ENCODE measurements at places on chromosomes 5 and 9. TPM values are rescaled to one million over a fixed set of nuclear protein-coding genes. Genes with fewer than 3 reads are reported as not detected.

DNA sequence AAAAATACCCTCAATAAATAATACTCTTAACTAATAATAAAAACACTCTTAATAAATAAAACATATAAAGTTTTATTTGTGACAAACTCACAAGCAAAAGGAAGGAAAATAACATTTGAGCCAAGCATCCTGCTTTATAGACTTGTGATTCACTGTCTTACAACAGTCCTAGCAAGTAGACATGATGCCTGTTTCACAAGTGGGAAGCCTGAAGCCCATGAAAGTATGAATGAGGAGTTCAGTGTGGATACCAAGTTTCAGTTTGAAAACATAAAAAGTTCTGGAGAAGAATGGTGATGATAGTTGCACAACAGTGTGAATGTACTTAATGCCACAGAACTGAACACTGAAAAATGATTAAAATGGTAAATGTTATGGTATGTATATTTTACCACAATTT, 10.9 kb downstream of the HABP4 start:
- H3K36me3 ChIP-seq, result peaks cover 6% of the 10 kb centered on the region
- DNase-seq, result no peak
- no peaks in the 10 kb centered on the region for H3K27me3 ChIP-seq
- no peaks in the 10 kb centered on the region for H3K4me1 ChIP-seq

- no peaks in the 10 kb centered on the region for H3K36me3 ChIP-seq
- no peaks in the 10 kb centered on the region for H3K4me1 ChIP-seq
- DNase-seq, result no peak
- H3K4me3 ChIP-seq, result no peak overlapping the region
- H3K27me3 ChIP-seq, result no peaks in the 10 kb centered on the region
- H3K27ac ChIP-seq, result no peak overlapping the region
Observed at GRCh38 chr5:168030912-168031311, 260.5 kb upstream of the WWC1 start.

DNA sequence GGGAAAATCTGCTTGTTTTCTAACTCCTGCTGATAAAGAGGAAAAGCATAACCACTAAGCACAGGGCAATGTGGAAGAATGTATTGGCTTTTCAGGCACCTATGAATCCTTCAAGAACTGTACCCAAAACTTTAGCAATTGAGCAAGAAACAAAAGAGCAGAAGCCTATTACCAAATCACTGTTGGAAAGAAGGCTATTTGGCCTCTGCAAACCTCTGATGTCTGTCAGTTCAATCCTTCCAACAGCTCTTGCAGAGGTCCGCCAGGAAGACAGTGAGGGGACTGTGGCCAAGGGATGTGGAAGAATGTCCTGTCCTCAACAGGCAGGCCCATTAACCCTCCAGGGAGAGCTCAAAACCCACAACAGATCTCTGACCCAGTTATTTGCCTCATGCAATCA, 328.6 kb downstream of the ENC1 start:
- no peak for DNase-seq
- H3K36me3 ChIP-seq, result no peaks in the 10 kb centered on the region
- no peaks in the 10 kb centered on the region for H3K27me3 ChIP-seq
- no peak overlapping the region for H3K27ac ChIP-seq

GRCh38 chr5:169595172-169595820, 11.7 kb downstream of the SPDL1 start:
- H3K4me1 ChIP-seq, result no peaks in the 10 kb centered on the region
- H3K36me3 ChIP-seq, result peaks cover 11% of the 10 kb centered on the region
- no peak overlapping the region for H3K27ac ChIP-seq
- DNase-seq, result no peak
- no peaks in the 10 kb centered on the region for H3K27me3 ChIP-seq
- no peak overlapping the region for H3K4me3 ChIP-seq

SLC6A3 gene
- 0.10 TPM for total RNA-seq
